ENCODE measurements at places on chromosomes 7 and 10. TPM values are rescaled to one million over a fixed set of nuclear protein-coding genes. Genes with fewer than 3 reads are reported as not detected.

Gene SPDYE3
- not detected for total RNA-seq

DNA sequence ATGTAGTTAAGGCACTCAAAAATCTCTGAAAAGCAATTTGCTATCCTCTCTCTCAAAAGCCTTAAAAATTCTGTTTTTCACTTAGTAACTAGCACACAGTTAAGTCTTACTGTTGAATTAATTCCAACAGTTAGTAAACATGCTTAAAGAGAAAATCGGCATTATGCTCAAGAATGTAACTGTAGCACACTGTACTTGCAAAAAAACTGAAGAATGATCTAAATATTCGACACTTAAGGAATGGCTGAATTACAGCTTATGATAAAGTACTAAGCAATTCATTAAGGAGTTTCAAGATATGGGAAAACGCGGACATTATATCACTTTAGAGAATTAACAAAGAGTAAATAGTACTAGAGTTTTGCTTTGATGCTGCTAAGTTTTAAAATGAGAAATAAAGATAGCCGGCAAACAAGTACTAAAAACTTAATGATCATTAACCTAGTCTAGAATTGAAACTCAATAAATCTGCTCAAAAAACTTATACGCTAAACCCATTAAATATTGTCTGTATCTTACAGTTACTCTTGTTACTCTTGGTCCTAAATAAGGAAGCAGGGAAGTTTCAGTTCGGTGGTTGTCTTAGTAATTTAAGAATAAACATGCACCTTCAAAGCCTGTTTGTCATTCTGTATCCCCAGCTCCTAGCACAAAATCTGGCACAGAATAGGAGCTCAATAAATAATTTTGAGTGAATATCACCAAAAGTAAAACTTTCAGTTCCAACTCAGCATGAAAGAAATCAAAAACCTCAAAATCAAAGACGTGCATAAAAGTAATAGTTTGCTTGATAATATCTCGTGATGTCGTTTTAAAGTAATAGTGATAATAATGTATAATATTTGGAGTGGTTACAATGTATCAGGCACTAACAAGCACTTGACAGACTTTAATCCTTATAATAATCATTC, 1.2 kb downstream of the TRDMT1 start:
- DNase-seq, result no peak

DNA sequence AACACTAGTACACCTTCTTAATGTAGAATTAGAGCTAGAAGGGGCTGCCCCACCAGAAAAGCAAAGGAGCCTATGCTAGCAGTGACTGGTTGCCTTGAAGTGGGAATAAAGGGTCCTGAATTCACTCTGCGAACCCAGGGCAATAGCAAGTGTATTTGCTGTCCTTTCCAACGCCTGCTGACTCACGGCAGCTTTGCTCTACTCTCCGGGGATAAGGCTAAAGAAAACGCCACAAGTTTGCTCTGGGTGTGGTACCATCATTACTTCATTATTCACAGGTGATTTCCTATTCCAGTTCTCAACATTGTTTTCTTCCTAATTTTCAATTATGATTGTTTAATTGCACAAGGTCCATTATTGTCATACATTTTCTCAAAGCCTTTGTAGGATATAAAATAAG, 220.5 kb upstream of the AOAH start:
- DNase-seq, result no peak

DNA sequence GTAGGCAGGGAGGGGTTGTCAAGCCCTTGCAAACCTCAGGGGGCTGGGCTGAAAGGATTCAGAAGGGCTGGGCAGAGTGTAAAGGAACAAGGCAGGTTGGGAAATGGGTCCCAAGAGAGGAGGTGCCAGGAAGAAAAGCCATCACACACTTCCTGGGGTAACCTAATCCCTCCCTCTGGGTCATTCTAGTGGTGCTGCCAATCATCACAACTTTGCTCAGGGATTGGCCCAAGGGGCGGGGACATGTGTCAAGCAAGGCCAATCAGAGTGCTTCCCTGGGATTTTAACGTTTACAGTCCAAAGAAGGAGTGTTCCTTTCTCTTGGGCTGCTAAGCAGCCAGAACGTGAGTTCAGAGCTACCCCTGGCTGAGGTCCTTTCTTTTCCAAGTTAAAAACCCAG, 57.1 kb upstream of the NPTX2 start:
- no peak for DNase-seq
